ENCODE measurements at places on chromosomes 7 and 10. TPM values are rescaled to one million over a fixed set of nuclear protein-coding genes. Genes with fewer than 3 reads are reported as not detected.

DNA sequence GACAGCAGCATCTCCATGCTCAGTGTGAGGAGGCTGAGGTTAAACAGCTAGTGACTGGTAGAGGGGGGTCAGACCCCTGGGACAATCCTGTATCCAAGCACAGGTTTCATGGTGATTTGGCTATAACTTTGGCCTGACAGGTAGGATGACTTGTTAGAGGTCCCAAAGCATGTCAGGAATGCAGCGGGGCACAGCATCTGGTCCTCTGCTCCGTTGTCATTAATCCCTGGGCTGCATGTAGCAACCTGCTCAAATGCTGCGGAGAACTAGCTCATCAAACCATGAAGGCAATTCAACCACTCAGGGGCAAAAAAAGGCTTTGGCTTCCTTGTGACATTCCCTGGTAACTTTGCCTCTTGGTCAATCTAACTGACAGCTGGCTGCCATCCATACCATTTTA lies 26.8 kb downstream of the WNT2 start:
- DNase-seq = no peak

GRCh38 chr10:70096016-70096704 lies 36.5 kb downstream of the AIFM2 start:
- DNase-seq = peak; percentile 82

GRCh38 chr10:47145290-47145934 lies 154.6 kb upstream of the GDF10 start:
- DNase-seq = no peak

- no peak for DNase-seq
Observed at GRCh38 chr7:150363370-150363769, 5.3 kb upstream of the REPIN1 start.

- DNase-seq = no peak
Observed at GRCh38 chr7:150716368-150716767, at the start of gene GIMAP1. Gene GIMAP1, plus strand, starts transcription at chr7:150716613. Its CDS starts 2,435 bp downstream, at chr7:150719048.

DNA sequence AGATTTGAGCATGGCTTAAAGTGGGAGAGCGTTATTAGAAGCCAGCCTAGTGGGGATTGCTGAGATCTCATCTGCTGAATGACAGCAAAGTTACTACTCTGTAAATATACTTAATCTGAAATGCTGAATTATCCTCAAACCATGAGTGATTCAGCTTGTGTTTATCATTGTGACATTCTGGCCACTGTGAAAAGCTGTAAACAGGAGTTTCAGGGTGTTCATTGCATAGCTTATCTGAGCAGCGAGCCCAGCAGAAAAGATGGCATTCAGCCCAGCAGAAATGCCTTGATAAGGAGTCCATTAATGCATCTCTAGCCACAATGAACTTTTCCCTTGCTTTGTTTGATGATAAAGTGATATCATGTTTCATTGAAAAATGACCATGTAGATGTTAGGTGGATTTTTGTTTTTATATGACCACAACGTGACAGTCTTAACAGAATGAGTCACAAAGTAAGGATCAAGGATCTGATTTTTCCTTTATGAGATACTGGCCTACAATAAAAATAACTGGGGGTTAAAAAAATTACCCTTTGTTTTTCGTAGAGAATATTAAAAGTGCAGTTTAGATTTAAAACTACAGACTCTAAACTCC lies 7.8 kb downstream of the TES start:
- peak; percentile 45 for DNase-seq

HYCC1 gene
- 126 TPM for total RNA-seq

SEMA3A gene
- 4.4 TPM for total RNA-seq

STK31 gene
- total RNA-seq = 0.05 TPM

NDUFB2 gene
- 388 TPM for total RNA-seq

CLRN3 gene
- not detected for total RNA-seq

NODAL gene
- not detected for total RNA-seq

ANKRD7 gene
- total RNA-seq = 2.8 TPM
